ENCODE measurements at places on chromosomes 6 and 20. TPM values are rescaled to one million over a fixed set of nuclear protein-coding genes. Genes with fewer than 3 reads are reported as not detected.

GPSM3 gene
- 0.87 TPM for total RNA-seq

DBNDD2 gene
- 3.4 TPM for total RNA-seq

ZHX3 gene
- total RNA-seq, result 64.6 TPM

CRISP2 gene
- not detected for total RNA-seq

SYCP2 gene
- 0.89 TPM for total RNA-seq

JPH2 gene
- total RNA-seq, result 3.0 TPM

BPIFB1 gene
- not detected for total RNA-seq

STMND1 gene
- not detected for total RNA-seq

SNRPB2 gene
- total RNA-seq, result 42.7 TPM
